Activated CD4-positive, alpha-beta T cell treated with anti-CD3 and anti-CD28 coated beads, Interleukin-2, amount 10 ng/mL, durations not matched to agents 7 days and 5 days (primary cell): ENCODE measurements at places on chromosomes 1 and 21.

DNA sequence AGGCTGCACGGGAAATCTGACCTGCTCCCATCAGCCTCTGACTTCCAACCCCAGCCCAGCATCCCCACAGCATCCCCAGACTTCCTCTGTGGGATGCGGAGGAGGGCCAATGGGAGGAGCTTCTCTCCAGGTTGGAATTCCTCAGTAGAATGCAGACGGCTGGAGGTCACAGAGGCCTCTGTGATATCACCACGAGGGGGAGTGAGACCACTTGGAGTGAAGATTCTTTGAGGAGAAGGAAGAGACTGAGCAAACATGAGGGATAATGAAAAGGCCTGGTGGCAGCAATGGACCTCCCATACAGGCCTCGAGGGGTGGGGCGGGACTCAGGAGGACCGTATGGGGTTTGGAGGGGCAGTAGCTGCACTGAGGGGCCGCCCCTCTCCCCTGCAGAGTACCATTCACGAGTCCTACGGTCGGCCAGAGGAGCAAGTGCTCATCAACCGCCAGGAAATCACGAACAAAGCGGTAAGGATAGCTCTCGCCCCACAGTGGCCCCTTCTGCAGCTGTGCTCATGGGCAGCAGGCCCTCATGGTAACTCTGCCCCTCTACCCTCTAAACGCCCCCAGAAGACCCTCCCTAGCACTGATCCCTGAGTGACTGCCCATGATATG lies at the start of gene CATSPER4:
CATSPER4 (plus strand) TSS at position 230 of the 615 bp plus-strand sequence; CDS start at position 256, 26 bp downstream.
- DNase-seq, result no peak

- no peak for DNase-seq
Observed at GRCh38 chr1:204651843-204652421, 33.6 kb downstream of the LRRN2 start.

- no peak for DNase-seq
Observed at GRCh38 chr1:180722586-180722985, 90.8 kb downstream of the XPR1 start.

DNA sequence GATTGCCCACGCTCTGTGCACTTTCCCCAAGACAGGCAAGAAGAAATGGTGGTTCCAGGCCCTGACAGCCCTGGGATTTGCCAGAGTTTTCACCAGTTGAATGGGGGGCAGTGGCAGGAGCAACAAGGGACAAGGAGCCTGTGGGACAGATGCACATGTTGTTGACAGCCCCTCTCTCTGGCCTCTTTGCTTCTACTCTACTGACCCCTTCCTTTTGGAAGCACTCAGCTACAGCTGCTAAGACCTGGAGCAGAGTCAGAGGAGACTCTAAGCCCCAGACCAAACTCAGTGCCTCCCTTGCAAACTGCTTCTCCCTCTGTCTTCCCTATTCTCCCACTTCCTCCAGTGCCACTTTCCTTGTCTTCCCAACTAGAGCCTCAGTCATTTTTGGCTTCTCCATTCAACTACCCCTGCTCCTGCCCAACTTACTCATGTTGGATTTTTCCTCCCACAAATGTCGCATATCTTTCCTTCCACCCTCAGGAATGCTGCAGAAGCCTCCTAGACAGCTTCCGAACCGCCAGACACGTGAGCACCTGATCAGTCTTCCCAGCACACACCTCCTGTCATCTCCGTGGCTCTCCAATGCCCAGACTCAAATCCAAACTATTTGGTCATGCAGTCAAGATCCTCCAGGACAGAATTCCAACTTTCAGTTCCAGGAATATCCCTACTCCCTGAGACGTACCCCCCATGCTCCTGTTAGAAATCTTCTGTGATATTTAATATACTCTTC lies 9.1 kb downstream of the INKA2 start:
- DNase-seq, result no peak

- DNase-seq, result no peak
Observed at GRCh38 chr1:206898089-206898914, 1.1 kb downstream of the IL24 start.

- DNase-seq, result no peak
Observed at GRCh38 chr1:179774000-179774399, 30.9 kb downstream of the FAM163A start.

- no peak for DNase-seq
Observed at GRCh38 chr1:17542645-17543044, 3.1 kb downstream of the ARHGEF10L start.

GRCh38 chr1:212301580-212301979 lies 16.4 kb downstream of the PPP2R5A start:
- DNase-seq, result no peak

GRCh38 chr1:46615735-46616134 lies 876 bp downstream of the MOB3C start:
- DNase-seq, result peak; percentile 23

DNA sequence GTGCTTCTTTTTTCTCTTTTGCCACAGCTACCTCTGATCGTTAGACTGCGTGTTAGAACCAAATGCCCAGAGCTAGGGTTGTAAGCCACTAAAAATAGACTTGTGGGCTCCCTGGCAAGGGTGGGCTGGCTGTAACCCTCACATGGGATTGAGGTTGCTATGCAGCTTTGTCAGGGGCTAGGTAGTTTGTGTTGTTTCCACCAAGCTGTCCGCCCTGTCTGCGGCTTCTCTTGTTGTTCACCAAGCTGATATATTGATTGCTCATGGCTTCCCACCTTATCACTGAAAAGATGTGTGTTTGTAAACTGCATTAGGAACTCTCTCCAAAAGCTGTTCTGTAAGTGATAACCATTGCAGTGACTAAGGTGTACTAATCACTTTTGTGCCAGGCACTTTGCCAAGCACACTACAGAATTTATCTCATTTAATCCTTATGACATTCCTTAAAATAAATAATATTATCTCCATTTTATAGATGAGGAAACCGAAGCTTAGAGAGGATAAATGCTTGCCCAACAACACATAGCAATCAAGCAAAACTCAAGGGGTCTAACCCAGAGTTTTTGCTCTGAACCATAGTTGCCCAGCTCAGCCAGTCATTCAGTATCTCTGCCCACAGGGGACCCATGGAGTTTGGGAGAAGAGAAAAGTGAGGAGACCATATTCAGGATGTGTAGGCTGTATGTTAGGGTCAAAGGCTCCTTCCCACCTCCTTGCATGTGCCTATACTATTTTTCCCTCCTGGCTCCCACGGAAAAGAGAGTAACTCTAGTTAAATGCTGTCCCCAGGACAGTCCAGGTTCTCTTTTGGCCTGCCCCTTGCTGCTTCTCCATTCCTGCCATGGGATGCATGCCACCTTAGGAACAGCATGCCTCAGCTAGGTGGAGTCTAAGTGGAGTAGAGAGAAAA lies 42.2 kb upstream of the TARBP1 start:
- no peak for DNase-seq

DNA sequence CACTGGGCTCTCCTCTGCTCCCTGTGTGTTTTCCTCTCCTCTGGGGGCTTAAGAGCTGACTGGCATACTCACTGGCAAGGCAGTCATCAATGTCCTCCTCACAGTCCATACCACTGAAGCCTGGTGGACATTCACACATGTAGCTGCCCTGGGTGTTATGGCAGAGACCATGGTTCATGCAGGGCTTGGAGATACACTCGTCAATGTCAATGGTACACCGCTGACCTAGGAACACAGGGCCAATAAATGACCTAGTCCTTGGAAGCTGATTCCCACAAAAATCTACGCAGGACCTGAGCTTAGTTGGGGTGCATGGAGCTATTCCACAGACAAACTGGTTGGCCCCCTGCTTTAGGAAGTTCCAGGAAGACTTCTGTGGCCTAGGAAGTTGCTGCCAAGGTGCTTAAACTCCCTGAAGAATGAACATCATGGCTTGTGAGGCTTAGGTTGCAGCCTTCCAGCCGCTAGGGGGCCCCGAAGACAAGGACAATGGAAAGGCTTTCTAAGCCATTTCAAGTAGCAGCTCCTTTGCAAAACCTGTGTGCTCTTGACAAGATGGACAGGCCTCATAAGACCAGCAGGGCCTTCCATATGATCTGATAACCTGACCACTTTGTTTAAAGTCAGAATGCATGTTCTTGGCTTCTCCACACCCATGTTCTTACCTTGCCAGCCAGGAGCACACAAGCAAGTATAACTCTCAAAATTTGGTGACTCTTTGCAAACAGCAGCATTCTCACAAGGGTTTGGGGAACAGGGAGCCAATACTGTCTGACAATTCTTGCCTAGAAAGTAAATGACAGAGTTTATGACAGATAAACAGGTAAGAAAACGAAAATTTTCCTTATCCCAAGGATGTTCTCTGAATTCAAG lies 52.3 kb upstream of the ADAM30 start:
- DNase-seq, result peak; percentile 85

GRCh38 chr1:116258668-116259419 lies 114.2 kb upstream of the ATP1A1 start:
- DNase-seq, result no peak

- peak; percentile 37 for DNase-seq
Observed at GRCh38 chr1:216221260-216221700, 202.0 kb downstream of the USH2A start.

- DNase-seq, result no peak
Observed at GRCh38 chr1:204600968-204601367, 84.6 kb downstream of the LRRN2 start.

DNA sequence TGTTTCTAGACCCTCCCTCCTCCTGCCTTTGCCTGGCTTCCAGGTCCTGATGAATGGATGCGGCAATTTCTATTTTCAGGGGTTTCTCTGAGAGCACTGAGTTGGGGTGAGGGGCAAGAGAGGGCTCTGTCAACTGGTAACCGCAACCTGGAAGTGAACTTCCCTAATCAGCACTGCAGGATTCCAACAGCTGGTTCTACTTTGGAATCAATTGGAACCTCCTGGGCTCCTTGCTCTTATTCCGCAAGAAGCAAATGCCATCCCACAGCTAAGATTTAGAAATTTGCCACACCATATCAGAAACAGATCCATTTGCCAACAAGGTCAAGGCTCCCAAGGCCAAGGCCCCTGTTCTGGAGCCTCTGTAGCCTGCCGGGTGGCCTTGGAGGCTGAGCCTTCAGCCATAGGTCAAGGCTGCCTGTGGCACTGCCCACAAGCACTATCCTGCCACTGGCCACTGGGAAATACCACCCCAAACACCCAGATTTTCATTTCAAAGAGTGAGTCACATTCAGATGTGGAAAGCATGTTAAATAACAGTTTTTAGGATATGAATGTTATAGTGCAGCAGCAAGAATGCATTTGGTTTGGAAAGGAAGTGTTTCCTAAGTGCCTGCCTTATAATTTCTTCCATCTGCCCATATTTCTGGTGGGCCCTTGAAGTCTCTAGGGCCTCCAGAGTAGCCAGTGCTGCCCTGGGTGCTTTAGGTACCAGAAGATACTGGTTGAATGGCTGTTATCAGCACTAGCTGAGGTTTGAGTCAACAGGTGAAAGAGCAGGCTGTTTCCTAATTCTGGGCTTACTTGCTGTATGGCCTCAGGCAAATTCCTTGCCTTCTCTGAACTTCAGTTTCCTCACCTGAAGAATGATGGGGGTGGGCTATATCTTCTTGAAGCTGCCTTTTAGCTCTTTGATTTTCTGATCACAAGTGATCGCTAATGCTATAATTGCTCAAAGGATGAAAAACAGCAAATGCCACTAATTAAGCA lies 56.3 kb upstream of the JUN start:
- no peak for DNase-seq

- DNase-seq, result no peak
Observed at GRCh38 chr1:108057541-108057940, 92.6 kb upstream of the VAV3 start.

DNA sequence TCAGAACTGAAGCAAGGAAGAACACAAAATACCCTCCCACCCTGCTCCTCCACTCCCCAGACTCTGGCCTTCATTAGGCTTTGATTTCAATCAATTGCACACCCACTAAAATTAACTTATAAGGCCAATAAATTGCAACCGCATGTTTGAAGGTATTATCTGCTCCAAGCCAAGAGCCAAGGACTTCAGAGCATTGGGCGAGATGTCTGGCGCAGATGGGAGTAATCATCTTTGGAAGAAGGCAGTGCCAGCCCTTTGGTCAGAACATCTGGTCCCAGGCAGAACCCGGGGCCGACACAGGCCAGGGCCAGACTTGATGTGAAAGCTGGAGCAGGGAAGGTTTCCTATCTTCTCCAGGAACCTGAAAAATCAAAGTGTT lies 60.0 kb downstream of the SLC66A1 start:
- no peak for DNase-seq

- DNase-seq, result no peak
Observed at GRCh38 chr1:68049941-68050878, at the start of gene DIRAS3. DIRAS3 (minus strand) TSS chr1:68050627; CDS start chr1:68047297, 3,330 bp downstream.

DNA sequence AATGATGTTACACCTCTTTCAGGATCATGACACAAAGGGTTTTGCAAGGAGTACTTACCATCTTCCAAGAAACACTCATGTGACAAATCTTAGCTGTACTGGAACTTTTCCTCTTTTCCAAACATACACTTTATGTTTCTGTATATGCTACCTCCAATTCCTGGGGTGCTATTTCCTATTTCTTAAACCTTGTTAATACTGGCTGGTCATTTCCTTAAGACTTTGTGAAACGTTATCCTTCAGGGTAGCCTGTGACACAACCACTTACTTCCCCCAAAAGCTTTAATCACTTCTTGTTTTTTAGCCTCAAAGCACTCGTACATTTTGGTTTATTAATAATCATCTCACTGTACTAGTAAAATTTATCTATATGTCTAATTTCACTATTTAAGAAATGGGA lies 39.4 kb downstream of the OR10Z1 start:
- no peak for DNase-seq

DNA sequence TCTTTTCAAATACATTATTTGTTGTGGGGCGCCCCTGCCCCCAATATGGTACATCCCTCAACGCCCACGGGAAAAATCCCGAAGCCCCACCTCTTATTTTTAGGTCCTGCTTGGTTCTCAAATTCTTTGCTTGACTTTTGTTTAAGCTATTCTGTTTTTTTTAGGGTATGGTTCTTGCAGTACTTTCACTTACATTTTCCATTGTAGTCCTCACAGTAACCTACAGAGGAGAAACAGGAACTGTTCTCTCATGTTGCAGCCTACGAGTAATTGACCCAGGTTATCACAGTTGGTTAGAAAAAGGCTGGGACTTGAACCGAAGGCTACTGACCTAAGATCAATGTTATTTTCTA lies 697 bp upstream of the C21orf91 start:
- no peak for DNase-seq

GRCh38 chr1:6329396-6329795 lies 64.2 kb downstream of the ACOT7 start:
- DNase-seq, result no peak

GRCh38 chr1:53023546-53023945 lies 38.5 kb upstream of the PODN start:
- no peak for DNase-seq

- DNase-seq, result no peak
Observed at GRCh38 chr1:33429856-33430691, 821 bp downstream of the PHC2 start.
